ENCODE measurements at places on chromosomes 1 and 21. TPM values are rescaled to one million over a fixed set of nuclear protein-coding genes. Genes with fewer than 3 reads are reported as not detected.

The TFF2 gene
- not detected for total RNA-seq

The TMEM82 gene
- not detected for total RNA-seq

The SMIM1 gene
- total RNA-seq = 2.6 TPM

The CELA3B gene
- not detected for total RNA-seq

The C1orf146 gene
- not detected for total RNA-seq

The C1orf94 gene
- not detected for total RNA-seq

The VASH2 gene
- total RNA-seq = not detected

The LAMB3 gene
- 1.2 TPM for total RNA-seq

The FAM72A gene
- 1.8 TPM for total RNA-seq

The MEF2D gene
- 232 TPM for total RNA-seq

The KLHDC7A gene
- total RNA-seq = not detected

The KCNJ6 gene
- total RNA-seq = not detected

The ZNF683 gene
- 38.2 TPM for total RNA-seq

The USH2A gene
- not detected for total RNA-seq

The UBE2J2 gene
- total RNA-seq = 84.2 TPM

The GBP6 gene
- total RNA-seq = 0.23 TPM

The SAMD13 gene
- total RNA-seq = not detected

The PSMD4 gene
- total RNA-seq = 101 TPM

The FAM72D gene
- not detected for total RNA-seq

The CYP4A11 gene
- total RNA-seq = not detected

The CD1E gene
- not detected for total RNA-seq

The AGL gene
- total RNA-seq = 15.3 TPM

The ZBTB8B gene
- not detected for total RNA-seq

The ARHGAP30 gene
- total RNA-seq = 272 TPM

The ANGPTL3 gene
- not detected for total RNA-seq

The SEC16B gene
- not detected for total RNA-seq

The OR2W3 gene
- 0.41 TPM for total RNA-seq

The PSMG1 gene
- 12.1 TPM for total RNA-seq

The LHX8 gene
- total RNA-seq = not detected

The C1QC gene
- not detected for total RNA-seq

The SPATA17 gene
- total RNA-seq = not detected

The VWA5B1 gene
- total RNA-seq = not detected

The RNU1-3 gene
- 3,261 TPM for total RNA-seq

The HTR6 gene
- total RNA-seq = not detected

The CHIT1 gene
- total RNA-seq = 0.07 TPM

The TRNP1 gene
- 0.18 TPM for total RNA-seq

The LYPLA2 gene
- total RNA-seq = 84.5 TPM

The TTLL7 gene
- 4.4 TPM for total RNA-seq

The PER3 gene
- 20.8 TPM for total RNA-seq

The C1QA gene
- not detected for total RNA-seq

The NKAIN1 gene
- not detected for total RNA-seq

The ADORA1 gene
- total RNA-seq = not detected

The CRNN gene
- total RNA-seq = not detected

The ZP4 gene
- not detected for total RNA-seq

The TENT5C gene
- total RNA-seq = 109 TPM

The TNFSF4 gene
- 2.9 TPM for total RNA-seq

The GJB3 gene
- total RNA-seq = not detected

The CHIA gene
- total RNA-seq = not detected

All from natural killer cell (primary cell).